Activated T-helper 2 cell treated with anti-CD3 and anti-CD28 coated beads, Interferon-gamma antibody, Interleukin-2, Interleukin-4, amounts not matched to agents 10 μg/mL and 5 μg/mL and 100 μg/mL, durations not matched to agents 14 hours and 24 hours and 36 hours (primary cell): ENCODE measurements at places on chromosomes 12 and 14.

- H3K4me3 ChIP-seq, result no peak overlapping the region
- H3K27ac ChIP-seq, result no peak overlapping the region
Observed at GRCh38 chr12:3417937-3418462, 73.0 kb upstream of the PRMT8 start.

DNA sequence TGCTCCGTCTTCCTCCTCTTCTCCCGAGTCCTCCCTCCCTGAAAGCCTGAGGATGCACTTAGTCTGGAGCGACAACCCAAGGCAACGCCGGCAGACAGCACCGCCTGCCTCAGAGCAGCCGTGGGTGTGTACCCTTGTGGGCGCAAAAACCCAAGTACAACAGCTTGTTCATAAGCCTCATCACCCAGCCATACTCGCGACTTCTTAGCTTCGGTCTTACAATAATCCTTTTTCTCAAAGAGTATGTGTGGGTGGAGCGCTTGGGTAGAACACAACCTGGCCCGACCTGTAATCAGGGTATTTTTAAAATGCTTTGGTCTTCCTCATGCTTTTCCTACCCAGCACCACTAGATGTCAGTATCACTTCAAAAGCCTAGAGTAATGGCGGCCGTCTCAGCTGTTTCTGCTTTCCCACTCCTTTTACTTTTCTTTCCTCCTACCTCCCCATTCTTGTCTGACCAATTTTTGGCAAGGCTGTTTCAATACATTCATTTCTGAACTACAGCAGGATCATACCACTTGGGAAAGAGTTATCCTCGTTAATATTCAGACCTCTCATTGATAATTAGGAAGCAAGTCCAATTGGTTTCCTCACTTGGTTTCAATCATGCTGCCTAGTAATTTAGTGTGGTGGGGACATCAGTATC is 198.9 kb downstream of the EPS8 start:
- no peaks in the 10 kb centered on the region for H3K36me3 ChIP-seq
- peaks cover 10% of the 10 kb centered on the region for H3K4me1 ChIP-seq
- no peak overlapping the region for H3K27ac ChIP-seq
- H3K27me3 ChIP-seq, result peaks cover 1% of the 10 kb centered on the region
- peak; percentile 31 for DNase-seq

GRCh38 chr12:55974308-55974730 is 441 bp downstream of the RAB5B start:
- no peak overlapping the region for H3K4me3 ChIP-seq
- H3K4me1 ChIP-seq, result peaks cover 27% of the 10 kb centered on the region
- no peaks in the 10 kb centered on the region for H3K27me3 ChIP-seq
- peaks cover 32% of the 10 kb centered on the region for H3K36me3 ChIP-seq
- H3K27ac ChIP-seq, result no peak overlapping the region
- DNase-seq, result no peak

DNA sequence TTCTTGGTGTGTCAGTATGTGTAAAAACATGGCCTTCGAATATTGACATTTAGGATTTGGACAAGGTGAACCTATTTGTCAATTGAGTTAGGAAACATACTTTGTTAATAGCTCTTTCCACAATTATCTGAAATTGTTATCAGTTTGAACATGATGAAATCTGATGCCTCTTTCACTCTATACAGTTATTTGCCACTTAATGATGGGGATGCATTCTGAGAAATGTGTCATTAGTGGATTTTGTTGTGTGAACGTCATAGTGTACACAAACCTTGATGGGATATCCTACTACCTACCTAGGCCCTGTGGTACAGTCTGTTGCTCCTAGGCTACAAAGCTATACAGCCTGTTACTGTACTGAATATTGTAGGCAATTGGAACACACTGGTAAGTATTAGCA is 4.8 kb downstream of the TULP3 start:
- no peak overlapping the region for H3K27ac ChIP-seq
- H3K4me1 ChIP-seq, result peaks cover 9% of the 10 kb centered on the region
- no peaks in the 10 kb centered on the region for H3K36me3 ChIP-seq
- DNase-seq, result no peak
- no peak overlapping the region for H3K4me3 ChIP-seq

- no peak for DNase-seq
- no peaks in the 10 kb centered on the region for H3K36me3 ChIP-seq
- no peak overlapping the region for H3K27ac ChIP-seq
- H3K4me3 ChIP-seq, result no peak overlapping the region
- H3K27me3 ChIP-seq, result peaks cover 20% of the 10 kb centered on the region
Observed at GRCh38 chr14:103524002-103524935, 1.6 kb upstream of the CKB start.

- peaks cover 2% of the 10 kb centered on the region for H3K27me3 ChIP-seq
- H3K4me3 ChIP-seq, result peak overlapping the region; percentile 97
- H3K36me3 ChIP-seq, result peaks cover 22% of the 10 kb centered on the region
- H3K27ac ChIP-seq, result no peak overlapping the region
- no peak for DNase-seq
Observed at GRCh38 chr12:53044896-53045695, 4.8 kb upstream of the TNS2 start.

DNA sequence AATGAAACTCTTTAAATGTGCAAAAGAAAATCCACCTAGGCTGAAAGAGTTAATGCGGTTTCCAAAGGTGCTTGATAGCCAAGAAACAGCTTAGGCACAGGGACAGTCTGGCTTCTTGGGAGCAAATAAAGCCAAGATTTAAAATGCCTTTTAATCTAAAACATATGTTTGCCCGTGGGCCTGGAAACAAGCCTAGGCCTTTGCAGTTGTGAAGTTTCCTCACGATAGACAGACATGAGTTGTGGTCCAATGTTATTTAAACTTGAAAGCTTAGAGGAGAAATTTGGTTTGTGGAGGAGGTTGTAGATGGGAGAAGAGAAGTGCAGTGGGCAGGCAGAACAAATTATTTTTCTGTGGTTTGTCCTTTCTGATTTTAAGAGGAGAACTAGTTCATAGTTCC is 29.8 kb downstream of the PROX2 start:
- no peaks in the 10 kb centered on the region for H3K27me3 ChIP-seq
- no peak overlapping the region for H3K4me3 ChIP-seq
- DNase-seq, result no peak
- H3K36me3 ChIP-seq, result peaks cover 7% of the 10 kb centered on the region

GRCh38 chr12:86712425-86712843 is 456.2 kb upstream of the MGAT4C start:
- no peak for DNase-seq
- no peak overlapping the region for H3K27ac ChIP-seq
- H3K27me3 ChIP-seq, result no peaks in the 10 kb centered on the region
- H3K4me1 ChIP-seq, result no peaks in the 10 kb centered on the region

- no peak overlapping the region for H3K4me3 ChIP-seq
- H3K27me3 ChIP-seq, result no peaks in the 10 kb centered on the region
- no peaks in the 10 kb centered on the region for H3K4me1 ChIP-seq
Observed at GRCh38 chr12:14283489-14284144, 81.9 kb upstream of the ATF7IP start.

DNA sequence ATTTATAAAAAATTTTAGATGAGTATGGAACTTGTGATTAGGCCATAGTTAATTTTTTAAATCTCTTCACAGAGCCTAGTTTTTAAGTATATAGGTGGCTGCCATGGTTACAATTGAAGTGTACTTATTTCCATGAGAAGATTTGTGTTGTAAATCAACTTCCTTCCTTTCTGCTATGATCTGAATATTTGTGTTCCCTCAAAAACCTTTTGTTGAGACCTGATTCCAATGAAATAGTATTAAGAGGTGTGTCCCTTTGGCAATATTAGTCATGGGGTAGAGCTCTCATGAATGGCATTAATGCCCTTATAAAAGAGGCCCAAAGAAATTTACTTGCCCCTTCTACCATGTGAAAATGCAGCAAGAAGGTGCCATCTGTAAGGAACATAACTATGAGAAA is 28.8 kb downstream of the ETNK1 start:
- H3K27me3 ChIP-seq, result no peaks in the 10 kb centered on the region
- H3K36me3 ChIP-seq, result peaks cover 65% of the 10 kb centered on the region
- no peak for DNase-seq

GRCh38 chr12:92942905-92943304 is 13.8 kb upstream of the EEA1 start:
- no peaks in the 10 kb centered on the region for H3K36me3 ChIP-seq
- H3K27me3 ChIP-seq, result no peaks in the 10 kb centered on the region
- H3K27ac ChIP-seq, result no peak overlapping the region
- DNase-seq, result no peak
- H3K4me3 ChIP-seq, result no peak overlapping the region

DNA sequence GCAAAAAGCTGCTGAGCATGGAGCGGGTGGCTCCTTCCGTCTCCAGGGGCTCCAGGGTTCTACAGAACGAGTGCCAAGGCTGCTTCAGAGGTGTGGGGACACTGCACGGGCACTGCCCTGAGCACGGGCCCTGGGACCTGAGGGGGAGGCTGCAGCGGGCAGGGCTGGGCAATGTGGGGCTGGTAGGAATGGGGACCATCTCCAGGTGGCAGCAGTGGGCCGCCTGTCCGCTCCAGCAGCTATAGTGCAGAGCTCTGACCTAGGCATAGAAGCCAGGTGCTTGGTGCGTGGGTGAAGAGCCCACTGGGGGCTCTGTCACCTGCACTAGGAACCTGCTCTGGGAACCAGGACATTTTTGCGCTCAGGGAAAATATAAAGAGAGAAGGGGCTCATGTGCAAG is 22.3 kb downstream of the HDAC7 start:
- H3K36me3 ChIP-seq, result peaks cover 61% of the 10 kb centered on the region
- peak overlapping the region; percentile 52 for H3K27ac ChIP-seq
- no peaks in the 10 kb centered on the region for H3K27me3 ChIP-seq

- H3K4me1 ChIP-seq, result peaks cover 4% of the 10 kb centered on the region
- no peaks in the 10 kb centered on the region for H3K36me3 ChIP-seq
- H3K27ac ChIP-seq, result no peak overlapping the region
- peaks cover 41% of the 10 kb centered on the region for H3K27me3 ChIP-seq
- peak overlapping the region; percentile 72 for H3K4me3 ChIP-seq
Observed at GRCh38 chr14:88793259-88793625, 489 bp upstream of the EML5 start.

DNA sequence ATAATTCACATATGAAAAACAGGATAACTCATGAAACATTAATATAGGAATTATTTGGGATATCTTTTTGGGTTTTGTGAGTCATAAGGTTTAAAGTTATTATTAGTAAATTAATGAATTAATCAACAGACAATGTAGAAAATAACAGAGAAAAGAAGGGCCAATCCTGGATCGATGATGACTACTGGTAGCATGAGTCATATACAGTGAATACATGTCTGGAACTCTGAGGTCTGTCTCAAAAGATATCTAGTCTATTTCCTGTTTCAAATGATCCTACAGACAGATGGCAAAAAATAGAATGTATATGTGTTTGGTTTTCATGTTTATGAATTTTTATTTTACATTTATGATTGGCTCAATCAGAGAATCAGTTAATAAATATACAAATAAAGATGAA is 86.4 kb upstream of the RTL1 start:
- H3K27ac ChIP-seq, result no peak overlapping the region
- H3K4me1 ChIP-seq, result no peaks in the 10 kb centered on the region
- no peaks in the 10 kb centered on the region for H3K36me3 ChIP-seq

DNA sequence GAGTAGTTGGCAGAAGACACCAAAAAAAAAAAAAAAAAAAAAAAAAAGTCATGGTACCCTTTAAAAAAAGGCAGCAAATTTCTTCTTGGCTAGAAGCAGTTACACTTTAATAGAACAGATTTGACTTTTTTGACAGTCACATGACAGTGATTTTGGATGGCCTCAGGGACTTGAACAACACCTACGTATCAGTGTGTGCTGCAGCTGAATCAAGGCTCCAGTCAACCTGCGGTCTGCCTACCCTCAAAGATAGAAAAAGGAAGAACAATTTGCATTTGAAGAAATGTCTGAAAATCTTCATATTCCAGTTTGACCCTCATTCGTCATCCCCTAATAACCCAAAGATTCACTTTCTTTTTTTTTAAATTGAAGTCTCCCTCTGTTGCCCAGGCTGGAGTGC is 53.9 kb downstream of the MDM2 start:
- H3K4me1 ChIP-seq, result peaks cover 13% of the 10 kb centered on the region
- no peaks in the 10 kb centered on the region for H3K27me3 ChIP-seq
- DNase-seq, result no peak
- peaks cover 28% of the 10 kb centered on the region for H3K36me3 ChIP-seq
- H3K27ac ChIP-seq, result no peak overlapping the region
- no peak overlapping the region for H3K4me3 ChIP-seq

DNA sequence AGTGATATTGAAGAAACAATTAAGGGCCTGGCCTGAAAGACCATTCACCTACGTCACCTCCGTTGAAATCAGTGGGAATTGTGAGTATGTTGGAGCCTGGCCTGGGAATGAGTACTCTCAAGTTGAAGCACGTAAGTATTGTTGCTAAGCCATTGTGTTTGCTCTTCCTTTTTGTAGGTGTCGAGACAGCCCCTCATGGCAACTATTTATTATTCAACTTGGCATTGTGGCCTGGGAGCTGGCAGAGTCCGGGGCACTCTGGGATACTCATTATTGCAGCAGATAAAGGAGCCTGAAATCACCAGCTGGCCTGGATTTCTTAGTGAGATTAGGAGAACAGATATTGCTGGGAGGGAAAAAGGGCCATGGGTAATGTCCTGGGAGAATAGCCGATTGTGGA is 147.4 kb downstream of the C12orf75 start:
- H3K36me3 ChIP-seq, result no peaks in the 10 kb centered on the region
- H3K4me1 ChIP-seq, result peaks cover 12% of the 10 kb centered on the region
- no peak overlapping the region for H3K4me3 ChIP-seq
- no peak for DNase-seq

- no peaks in the 10 kb centered on the region for H3K4me1 ChIP-seq
- DNase-seq, result no peak
- H3K4me3 ChIP-seq, result no peak overlapping the region
Observed at GRCh38 chr12:53820514-53821306, 68.9 kb upstream of the CISTR start.

- no peak overlapping the region for H3K4me3 ChIP-seq
- H3K4me1 ChIP-seq, result peaks cover 22% of the 10 kb centered on the region
- H3K36me3 ChIP-seq, result peaks cover 12% of the 10 kb centered on the region
- no peak overlapping the region for H3K27ac ChIP-seq
Observed at GRCh38 chr12:28227251-28227650, 37.0 kb downstream of the CCDC91 start.

DNA sequence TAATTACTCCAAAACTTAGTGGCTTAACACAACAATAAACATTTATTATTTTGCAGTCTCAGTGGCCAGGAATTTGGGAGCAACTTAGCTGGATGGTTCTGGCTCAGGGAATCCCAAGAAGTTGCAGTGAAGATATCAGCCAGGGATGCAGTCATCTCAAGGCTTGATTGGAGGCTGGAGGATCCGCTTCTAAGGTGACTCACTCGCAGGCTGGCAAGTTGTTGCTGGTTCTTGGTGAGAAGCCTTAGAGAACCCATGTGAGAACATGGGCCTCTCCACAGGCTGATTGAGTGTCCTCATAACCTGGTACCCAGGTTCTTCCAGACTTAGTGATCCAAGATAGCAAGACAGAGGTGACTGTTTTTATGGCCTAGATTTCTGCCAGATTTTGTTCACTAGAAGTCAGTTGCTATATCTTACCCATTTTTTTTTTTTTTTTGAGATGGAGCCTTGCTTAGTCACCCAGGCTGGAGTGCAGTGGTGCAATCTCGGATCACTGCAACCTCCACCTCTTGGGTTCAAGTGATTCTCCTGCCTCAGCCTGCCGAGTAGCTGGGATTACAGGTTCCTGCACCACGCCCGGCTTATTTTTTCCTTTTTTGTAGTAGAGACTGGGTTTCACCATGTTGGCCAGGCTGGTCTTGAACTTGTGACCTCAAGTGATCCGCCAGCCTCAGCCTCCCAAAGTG is 32.5 kb downstream of the BRMS1L start:
- H3K27me3 ChIP-seq, result no peaks in the 10 kb centered on the region
- H3K4me1 ChIP-seq, result peaks cover 3% of the 10 kb centered on the region
- no peak overlapping the region for H3K27ac ChIP-seq
- H3K4me3 ChIP-seq, result no peak overlapping the region

- no peak overlapping the region for H3K4me3 ChIP-seq
- DNase-seq, result no peak
- H3K27ac ChIP-seq, result no peak overlapping the region
- no peaks in the 10 kb centered on the region for H3K36me3 ChIP-seq
Observed at GRCh38 chr14:35343702-35344101, 51.5 kb downstream of the PSMA6 start.

- H3K36me3 ChIP-seq, result peaks cover 91% of the 10 kb centered on the region
- no peaks in the 10 kb centered on the region for H3K27me3 ChIP-seq
- no peak overlapping the region for H3K27ac ChIP-seq
- H3K4me1 ChIP-seq, result peaks cover 5% of the 10 kb centered on the region
Observed at GRCh38 chr14:74898694-74899093, 17.0 kb downstream of the DLST start.
